ENCODE measurements at places on chromosomes 1 and 21.

DNA sequence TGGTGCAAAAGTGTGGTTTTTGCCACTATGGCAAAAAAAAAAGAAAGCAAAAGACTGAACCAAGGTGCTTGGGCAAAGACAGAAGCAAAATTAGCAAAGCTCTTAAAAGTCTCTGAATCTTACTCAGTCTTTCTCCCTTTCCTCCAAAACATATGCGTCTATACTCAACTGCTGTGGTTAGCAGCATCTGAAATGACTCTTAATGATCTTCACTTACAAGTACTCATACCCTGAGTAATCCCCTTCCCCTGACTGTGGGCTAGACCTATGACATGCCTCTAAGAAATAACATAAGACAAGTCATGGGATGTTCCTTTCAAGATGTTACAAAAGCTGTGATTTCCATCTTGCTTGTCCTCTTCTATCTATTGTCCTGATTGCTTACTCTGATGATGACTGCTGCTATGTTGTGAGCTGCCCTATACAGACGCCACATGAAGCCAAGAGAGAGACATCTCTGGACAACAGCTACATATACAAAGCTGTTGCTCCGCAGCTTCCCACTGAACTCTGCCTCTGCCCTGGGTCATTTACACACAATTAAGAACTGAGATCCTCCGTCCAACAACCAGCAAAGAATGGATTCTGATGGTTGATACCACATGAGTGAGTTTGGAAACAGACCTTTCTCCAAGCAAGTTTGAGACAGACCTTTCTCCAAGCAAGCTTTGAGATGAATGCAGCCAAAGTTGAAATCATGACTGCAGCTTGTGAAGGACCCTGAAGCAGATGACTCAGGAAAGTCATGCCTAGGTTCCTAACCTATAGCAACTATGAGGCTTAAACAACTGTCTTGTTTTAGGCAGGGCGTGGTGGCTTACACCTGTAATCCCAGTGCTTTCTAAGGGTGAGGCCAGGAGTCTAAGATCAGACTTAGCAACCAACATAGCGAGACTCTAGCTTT, 55.2 kb downstream of the PUM1 start:
- no peak for DNase-seq

GRCh38 chr1:35577071-35577998, 4.2 kb downstream of the TFAP2E start:
- DNase-seq, result no peak

DNA sequence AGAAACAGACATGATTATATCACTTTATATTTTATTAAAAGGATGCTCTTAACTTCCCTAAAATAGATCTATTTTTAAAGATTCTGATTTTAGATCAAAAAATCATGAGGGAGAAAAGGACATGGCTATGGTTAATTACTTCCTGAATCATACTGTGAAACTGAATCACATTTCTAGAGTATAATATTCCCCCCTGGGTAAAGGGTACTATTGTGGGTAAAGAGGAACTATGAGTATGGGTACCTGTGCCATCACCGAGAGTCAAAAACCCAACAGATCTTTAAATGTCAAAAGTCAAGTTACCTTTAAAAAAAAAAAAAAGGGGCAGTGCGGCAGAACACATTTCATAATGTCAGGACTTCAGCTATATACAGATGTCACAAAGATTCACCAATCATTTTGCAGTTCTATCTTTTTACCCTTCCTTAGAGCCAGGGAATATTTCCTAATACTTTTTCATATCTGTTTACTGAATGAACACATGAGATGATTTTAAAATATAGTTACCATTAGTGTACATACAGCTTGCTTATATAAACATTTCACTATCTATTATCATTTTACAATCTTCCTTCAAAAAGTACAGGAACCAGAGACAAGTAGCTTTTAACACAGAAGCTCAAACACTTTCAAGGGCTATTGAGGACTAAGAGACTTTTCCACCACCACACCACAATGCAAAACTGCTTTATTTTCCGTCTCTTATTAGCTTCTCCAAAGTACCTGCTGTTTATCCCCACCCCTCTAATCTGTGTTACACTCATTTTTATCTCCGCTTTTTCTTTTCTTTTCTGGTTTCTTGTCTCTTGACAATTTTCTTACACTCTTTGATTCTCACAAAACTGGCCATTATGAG, 45.0 kb downstream of the EVI5 start:
- no peak for DNase-seq

- no peak for DNase-seq
Observed at GRCh38 chr21:31408301-31409088, 64.4 kb upstream of the TIAM1 start.

DNA sequence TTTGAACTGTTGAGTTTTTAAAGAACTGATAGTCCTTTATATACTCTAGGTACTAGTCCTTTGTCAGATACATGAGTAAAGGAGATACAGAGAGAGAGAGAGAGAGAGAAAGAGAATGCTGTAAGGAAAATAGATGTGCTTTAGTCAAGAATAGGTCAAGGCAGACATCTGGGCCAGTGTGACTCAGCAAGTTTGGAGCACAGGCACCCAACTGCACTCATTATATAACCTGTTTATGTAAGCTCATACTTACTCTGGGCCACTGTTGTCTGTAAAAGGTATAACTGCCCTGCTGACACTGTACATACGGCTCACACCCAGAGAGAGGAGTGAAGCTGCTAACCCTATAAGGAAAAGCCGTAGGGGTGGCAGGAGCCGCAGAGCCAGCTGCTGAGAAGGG, 32.2 kb upstream of the AKT3 start:
- no peak for DNase-seq

- no peak for DNase-seq
Observed at GRCh38 chr1:20093940-20094391, 24.0 kb downstream of the PLA2G5 start.

DNA sequence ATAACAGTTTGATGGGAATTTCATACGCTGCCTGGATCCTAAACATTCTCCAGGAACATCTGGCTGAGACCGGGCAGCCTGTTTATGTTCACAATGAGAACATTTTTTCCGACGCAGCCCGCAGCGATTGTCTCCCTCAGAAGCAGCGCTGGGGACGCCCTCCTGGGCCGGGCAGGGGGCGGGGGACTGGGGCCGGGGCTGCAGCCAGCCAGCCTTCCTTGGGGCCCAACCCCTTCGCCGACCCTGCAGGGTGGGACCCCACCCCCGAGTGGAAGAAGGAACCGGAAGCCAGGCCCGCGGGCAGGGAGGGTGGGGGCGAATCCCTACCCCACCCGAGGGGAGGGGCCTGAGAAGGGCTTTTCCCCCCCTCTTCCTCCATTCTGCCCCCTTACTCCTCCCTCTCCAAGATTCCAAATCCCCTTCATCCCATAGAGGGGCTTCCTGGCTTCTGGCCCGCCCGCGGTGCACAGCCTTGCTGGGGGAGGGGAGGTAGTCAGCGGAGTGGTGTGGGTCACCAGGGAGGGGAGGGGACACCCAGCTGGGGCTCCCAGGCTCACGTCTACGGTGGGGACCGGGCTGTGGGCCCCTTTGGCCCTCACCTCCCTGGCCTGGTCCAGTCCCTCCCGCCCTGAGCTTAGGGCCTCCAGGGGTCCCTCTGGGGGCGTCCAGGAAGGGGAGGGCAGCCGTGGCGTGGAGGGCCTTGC, 60.6 kb downstream of the WNT9A start:
- no peak for DNase-seq

DNA sequence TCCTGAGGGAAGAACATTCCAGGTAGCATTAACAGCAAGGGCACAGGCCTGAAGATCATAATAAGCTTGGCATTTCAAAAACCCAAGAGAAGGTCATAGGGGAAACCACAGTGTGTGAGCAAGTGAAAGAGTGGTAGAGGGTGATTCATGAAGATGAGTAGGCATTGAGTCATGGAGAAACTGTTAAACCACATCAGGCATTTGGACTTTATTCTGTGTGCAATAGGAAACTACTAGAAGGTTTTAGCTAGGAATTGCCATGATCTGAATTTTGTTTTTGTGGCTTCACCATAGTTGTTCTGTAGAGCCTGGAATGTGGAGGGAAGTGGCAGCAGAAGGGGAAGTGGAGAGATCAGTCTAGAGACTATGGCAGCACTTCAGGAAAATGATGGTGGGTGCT, 359.0 kb upstream of the PTBP2 start:
- DNase-seq, result no peak

DNA sequence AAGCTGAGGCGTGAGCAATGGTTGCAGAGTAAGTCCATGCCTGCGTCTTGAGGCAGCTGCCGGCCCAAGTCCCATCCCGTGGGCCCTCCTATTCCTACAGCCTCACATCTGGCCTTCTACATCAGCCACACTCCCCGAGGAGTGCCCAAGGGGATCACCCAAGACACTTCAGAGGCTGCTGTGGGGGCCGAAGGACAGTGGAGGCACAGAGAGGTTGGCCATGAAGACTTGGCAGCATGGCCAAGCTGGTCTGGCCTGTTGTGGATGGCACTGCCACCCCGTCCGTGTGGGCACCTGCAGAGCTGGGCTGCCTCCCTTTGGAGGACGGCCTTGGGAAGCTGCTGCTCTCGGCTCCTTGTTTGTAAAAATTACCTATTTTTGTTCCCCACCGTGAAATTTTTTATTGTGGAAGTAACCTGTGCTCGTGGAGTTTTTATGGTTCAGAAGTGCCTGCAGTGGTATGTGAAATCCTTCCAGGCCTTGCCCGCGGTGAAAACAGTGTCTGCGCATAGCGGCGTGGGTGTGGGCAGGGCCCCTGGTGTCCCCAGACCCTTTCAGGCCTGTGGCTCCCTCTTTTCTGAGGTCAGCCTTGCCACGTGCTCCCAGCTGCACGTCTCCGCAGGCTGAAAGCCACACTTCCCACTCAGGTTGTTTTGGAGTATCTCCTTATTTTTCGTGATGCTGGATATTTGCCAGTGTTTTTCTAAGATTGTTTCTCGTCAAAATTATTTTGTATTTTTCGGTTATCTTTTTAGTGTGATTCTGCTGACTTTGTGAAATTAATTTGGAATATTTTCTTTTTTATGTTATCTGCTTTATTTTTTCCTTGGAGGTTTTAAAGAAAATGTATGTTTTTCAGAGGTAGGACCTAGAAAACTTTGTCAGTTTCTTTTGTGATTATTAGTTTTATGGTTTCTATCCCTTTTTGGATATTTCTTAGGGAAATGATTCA, 20.6 kb downstream of the SLX9 start:
- DNase-seq, result no peak

GRCh38 chr1:220157738-220158137, 63.8 kb downstream of the IARS2 start:
- DNase-seq, result no peak

DNA sequence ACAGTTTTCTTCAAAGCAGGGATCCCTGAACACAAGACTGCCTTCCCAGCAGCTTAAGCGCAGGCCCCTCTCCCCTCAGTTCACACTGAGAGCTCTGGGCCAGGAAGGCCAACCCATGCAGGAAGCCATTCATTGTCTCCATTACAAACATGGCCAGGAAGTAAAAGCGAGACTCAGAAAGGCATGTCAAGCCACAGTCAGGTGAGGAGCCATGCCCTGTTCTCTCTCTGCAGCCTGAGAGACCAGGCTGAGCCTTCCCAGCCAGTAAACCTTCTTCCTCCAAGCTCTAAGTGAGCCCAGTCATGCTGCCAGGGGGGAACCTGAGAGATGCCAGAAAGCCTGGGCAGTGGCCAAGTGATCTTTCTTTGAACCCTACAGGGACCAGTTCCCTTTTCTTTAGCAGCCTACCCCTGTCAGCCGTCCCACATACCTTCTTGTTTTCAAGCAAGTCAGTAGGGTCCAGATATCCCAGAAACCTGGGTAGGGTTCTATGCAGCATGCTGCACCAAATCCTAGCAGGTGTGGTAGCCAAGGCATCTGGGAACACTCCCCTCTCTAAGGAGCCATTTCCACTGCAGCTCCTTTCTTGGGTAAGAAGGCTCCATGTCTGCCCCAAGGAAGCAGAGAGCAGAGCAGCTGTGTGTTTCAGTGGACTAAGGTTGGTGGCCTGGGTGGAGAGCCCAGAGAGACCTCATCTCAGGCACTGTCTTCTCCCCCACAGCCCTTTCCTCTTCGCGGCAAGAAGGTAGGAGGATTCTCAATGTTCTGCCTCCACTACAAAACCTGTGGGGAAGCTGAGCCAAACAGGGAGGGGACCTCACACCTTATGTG, 977 bp downstream of the TRAF3IP3 start:
- no peak for DNase-seq

- DNase-seq, result no peak
Observed at GRCh38 chr1:155978973-155979429, 654 bp upstream of the ARHGEF2 start.

DNA sequence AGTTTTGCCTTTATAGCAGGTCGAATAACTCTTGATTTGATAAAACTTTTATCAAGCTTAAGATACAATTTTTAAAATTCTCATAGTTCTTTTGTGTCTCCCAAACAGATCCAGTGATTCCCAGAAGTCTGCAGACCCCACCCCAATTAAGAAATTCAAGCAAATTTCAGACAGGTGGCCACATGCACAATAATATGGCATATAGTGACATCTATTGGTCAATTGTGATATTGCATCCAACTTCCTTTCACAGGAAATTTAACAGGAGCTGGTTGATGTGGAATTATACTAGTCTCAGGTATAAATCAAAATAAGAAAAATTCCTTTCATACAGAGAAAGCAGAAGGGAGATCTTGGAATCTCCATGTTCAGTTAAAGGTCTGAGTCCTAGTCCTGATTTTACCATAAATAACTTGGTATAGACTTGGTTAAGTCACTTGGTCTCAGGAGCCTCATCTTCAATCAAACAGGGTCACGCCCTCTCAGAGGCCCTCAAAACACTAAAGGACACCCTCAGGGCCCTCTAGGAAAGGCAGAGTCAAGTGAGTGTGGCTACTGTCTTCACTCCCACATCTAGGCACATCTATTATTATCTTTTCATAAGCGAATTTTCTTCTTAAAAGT, 24.1 kb downstream of the PIGM start:
- no peak for DNase-seq

- no peak for DNase-seq
Observed at GRCh38 chr1:188551176-188551575, 1722.4 kb downstream of the PLA2G4A start.

DNA sequence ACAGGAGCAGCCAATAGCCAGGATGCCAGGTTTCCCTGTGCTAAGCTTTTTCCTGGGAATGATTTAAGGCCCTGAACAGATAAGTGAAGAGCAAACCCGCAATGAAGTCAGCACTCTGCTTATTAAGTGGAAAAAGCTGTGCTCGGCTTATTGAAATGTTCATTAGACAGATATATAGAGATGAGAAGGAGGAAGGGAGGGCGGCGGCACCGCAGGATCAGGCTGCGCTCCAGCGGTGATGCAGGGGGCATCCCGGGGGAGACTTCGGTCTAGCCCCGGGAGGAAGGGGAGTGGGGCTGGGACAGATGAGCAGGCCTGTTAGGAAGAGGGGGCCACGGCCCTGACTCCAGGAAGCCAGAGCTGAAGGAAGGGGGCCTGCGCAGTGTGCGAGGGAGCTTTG, 115.0 kb downstream of the TMEM53 start:
- DNase-seq, result no peak

- no peak for DNase-seq
Observed at GRCh38 chr1:115222616-115223402, 115.2 kb downstream of the NGF start.

All from nucleus accumbens (tissue), 56 donors.